ENCODE measurements at places on chromosomes 3 and 15.

DNA sequence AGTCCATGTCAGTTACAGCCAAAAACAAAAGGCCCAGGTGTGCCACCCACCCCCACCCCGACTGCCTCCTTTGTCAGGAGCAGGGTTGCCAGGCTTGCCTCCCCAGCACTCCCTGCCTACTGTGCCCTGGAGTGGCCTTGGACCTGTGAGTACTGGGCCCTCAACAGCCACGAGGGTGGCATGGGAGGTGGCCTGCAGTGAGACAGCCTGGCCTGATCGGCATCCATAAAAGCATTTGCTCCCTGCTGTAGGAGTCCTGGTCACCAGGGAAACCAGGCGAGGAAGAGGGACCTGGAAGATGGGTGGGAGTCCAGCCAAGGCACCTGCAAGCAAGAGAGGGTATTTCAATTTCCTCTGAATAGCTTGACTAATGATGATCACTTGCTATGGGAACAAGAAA is 56.4 kb upstream of the KCNMB2 start:
- no peak for DNase-seq

DNA sequence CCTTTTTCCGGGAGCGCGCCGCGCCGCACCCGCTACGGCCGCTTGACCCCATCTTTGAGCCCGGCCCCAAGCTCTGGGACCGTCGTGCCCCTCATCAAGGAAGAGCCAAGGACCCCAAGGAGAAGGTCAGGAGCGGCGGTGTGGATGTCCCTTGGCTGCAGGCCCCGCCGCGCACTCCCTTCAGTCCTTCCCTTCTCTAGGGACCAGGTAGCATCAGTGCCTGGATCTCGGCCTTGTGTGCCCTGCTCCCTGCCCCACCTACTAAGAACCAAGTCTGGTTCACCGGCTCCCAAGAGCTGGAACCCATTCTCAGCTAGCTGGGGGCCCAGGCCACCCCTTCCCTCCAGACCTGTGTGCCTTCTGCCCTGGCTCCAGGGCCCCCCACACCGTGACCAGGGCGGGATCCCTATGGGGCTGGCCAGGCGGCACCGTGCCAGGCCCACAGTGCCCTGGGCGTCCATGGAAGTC is 69.3 kb upstream of the CGNL1 start:
- no peak for DNase-seq

GRCh38 chr15:55241186-55241585 is 44.4 kb upstream of the RSL24D1 start:
- DNase-seq, result no peak

- DNase-seq, result no peak
Measured at GRCh38 chr15:80957556-80957955, 32.1 kb downstream of the MESD start.
